ENCODE measurements at places on chromosomes 12 and 14.

DNA sequence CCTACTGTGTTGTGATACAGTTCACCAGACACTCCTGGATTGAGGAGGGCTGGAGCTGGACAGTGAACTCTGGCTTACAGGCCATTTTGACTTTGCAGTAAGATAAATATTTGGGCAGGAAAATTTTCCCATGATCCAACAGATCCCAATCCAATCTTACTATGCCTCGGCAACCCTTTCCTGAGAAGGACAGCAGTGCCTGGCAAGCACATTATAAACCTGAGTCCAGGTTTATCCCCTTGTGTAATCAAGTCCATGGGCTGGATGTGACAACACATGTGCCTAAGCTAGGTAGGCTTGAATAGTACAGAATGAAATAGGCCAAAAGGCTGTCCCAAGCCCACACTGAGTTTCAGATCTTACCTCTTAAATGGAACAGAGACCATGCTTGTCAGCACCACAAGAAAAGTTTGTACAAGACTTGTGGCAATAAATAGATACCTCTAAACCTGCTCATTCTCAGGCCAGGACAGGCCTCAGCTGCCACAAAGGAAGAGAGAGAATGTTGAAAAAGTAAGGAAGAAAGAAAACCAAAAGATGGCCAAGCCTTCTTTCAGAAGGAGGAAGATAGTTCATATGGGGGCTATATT is 34.9 kb downstream of the CREBL2 start:
- no peak for DNase-seq

DNA sequence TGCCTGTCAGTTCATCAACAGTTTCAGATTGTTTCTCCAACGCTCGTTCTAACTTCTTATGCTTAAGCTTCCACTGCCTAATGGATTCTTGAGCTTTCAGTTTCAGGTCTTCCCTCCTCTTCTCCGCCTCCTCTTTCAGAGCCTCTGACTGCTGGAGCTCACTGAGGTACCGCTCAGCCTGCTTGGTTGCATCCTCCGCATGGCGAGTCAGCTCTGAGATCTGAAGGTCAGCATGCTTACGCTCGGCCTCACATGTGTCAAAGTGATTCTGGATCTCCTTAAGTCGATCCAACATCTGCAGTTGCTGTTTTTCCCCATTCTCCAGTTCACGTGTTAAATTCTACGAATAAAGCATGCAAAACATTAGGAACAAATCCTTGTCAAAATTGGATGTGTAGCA is 148.8 kb downstream of the CEP128 start:
- DNase-seq: no peak

GRCh38 chr12:101424620-101425019 is 17.0 kb upstream of the ARL1 start:
- DNase-seq: no peak

GRCh38 chr12:53758081-53758729 is 6.4 kb upstream of the CISTR start:
- no peak for DNase-seq

DNA sequence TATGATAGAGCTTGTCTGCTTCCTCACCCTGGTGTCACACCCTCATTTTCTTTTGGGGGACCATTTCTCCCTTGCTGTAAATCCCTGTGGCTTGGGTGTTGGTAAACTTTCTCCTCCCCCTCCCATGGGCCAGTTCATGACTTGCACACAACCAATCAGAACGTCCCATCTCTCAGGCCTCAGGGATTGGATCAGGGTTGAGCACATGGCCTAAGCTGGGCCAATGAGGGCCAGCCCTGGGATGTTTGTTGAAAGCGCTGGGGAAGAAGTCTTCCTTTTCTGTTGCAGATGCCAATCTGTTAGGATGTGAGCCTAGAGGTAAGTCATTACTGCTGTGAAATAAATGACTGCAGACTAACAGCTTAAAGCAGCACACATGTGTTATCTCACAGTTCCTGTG is 136.7 kb downstream of the AACS start:
- no peak for DNase-seq
